ENCODE measurements at places on chromosomes 2 and 18. TPM values are rescaled to one million over a fixed set of nuclear protein-coding genes. Genes with fewer than 3 reads are reported as not detected.

- DNase-seq, result no peak
These were observed 2.9 kb downstream of the C2orf80 start for GRCh38 chr2:208186893-208187292.

DNA sequence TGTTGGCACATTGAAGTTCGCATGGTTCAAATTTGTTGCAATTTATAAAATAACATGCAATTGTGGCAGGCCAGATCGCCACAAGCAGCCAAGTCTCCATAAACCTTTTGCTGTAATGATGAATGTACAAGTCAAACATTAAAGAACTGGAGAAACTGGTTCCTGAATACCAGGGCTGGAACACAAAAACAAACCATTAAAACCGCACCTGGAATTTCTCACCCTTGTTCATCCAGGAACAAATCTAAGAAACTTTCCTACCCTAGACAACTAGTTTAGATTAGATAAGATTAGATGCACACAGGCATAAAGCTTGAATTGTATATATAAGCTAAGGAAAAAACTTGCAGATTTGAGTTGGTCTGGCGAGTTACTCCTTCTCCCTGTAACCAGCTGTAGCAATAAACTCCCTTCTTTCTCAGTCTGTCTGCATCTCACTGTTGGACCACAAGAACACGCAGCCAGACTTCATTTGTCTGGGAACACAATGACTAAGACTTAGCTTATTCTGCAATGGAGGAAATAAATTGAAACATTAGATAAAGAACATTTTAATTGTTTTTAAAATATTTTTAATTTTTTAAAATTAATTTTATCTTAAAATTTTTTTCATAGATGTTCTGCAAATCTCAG lies 1835.5 kb upstream of the LRRTM1 start:
- DNase-seq, result no peak

GRCh38 chr18:33697498-33697897 lies 119.5 kb downstream of the ASXL3 start:
- DNase-seq, result no peak

GRCh38 chr18:74389171-74389927 lies 67.8 kb downstream of the DIPK1C start:
- peak; percentile 23 for DNase-seq

GRCh38 chr18:80088823-80089222 lies 20.2 kb upstream of the ADNP2 start:
- DNase-seq, result no peak

GRCh38 chr2:137467246-137467862 lies 496.9 kb upstream of the HNMT start:
- peak; percentile 1 for DNase-seq

- peak; percentile 76 for DNase-seq
These were observed 212.2 kb upstream of the THUMPD2 start for GRCh38 chr2:39991298-39991697.

DNA sequence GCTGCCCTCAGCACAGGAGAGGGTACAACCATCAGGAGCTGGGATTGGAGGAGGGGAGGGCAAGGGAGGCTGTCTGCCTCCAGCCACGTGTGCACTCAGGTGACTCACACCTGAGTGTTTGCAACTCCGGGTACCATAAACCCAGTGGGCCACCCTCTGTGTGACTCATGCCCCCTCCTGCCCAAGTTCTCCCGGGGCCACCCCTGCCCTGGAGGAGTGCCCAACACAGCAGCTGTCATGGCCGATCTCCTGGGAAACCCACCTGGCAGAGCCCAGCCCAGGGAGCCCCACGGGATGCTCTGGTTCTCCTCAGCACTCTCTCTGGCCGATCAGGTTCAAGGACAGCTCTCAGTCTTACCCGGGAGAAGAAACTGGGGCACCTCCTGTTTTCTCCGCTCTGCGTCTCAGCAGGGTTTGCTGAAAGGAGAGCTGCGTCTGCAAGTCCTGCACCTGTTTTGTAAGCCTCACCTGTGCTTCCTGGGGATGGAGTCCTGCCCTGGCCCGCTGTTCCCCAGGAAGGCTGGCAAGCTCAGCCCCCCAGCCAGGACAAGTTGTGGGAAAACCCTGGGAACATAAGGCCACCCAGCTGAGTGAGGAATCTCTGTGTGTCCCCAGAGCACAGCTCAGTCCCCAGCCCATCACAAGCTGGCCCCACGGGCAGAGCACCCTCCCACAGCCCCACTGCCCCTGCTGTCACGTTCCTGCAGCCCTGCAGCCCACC lies 44.0 kb upstream of the UBE2F start:
- no peak for DNase-seq

Gene NEURL3
- 0.38 TPM for total RNA-seq

Gene MROH2A
- total RNA-seq, result not detected

Gene COL3A1
- 458 TPM for total RNA-seq

Measured in astrocyte (in vitro differentiated cells and primary cell).